NCI-H69 (cell line): ENCODE measurements at places on chromosomes 12 and 14.

DNA sequence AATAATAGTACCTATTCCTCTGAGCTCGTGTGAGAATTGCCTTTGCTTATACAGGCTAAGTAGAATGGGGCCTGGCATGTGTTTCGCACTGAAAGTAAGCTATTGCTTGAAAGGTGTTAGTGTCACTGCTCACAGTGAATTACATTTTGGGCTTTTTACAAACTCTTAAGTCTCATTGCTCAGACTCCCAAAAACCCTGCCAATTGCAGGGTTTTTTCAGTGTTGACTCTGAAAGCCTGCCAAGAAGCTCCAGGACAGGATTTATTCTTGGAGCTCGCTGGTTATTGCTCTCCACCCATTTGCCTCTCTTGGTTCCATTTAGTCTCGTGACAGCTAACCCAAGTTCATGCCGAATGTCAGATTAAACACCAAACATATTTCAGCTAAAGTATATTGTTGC, 39.8 kb downstream of the NOPCHAP1 start:
- peak; percentile 81 for DNase-seq

DNA sequence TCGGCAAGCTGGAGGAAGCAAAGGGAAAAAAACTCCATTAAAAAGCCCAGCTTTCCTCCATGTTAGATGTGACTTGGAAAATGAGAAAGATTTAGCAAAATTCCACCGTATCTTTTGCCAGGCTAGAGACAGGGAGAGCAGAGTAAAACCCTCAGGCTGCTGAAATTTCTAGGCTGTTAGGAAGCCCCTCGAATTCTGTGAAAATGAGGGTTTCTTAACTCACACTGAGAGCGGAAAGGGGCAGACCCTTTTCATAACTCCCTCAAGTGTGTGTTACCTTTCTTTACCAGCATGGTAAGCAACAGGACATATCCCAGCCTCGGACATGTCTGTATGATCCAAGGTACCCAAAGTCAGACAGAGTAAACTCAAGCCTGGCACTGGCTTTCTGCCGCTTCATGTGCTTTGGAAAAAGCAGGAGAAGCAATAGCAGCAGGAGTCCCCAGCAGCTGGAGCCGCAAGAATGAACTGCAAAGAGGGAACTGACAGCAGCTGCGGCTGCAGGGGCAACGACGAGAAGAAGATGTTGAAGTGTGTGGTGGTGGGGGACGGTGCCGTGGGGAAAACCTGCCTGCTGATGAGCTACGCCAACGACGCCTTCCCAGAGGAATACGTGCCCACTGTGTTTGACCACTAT, at the start of gene RHOJ:
TSS of gene RHOJ (plus strand) at position 37 of the 637 bp plus-strand sequence. CDS start at position 464, 427 bp downstream.
- peak; percentile 90 for DNase-seq

- no peak for DNase-seq
Observed at GRCh38 chr12:53530920-53531319, 23.6 kb upstream of the NPFF start.

- peak; percentile 41 for DNase-seq
Observed at GRCh38 chr12:122944605-122945592, 21.4 kb downstream of the ABCB9 start.

DNA sequence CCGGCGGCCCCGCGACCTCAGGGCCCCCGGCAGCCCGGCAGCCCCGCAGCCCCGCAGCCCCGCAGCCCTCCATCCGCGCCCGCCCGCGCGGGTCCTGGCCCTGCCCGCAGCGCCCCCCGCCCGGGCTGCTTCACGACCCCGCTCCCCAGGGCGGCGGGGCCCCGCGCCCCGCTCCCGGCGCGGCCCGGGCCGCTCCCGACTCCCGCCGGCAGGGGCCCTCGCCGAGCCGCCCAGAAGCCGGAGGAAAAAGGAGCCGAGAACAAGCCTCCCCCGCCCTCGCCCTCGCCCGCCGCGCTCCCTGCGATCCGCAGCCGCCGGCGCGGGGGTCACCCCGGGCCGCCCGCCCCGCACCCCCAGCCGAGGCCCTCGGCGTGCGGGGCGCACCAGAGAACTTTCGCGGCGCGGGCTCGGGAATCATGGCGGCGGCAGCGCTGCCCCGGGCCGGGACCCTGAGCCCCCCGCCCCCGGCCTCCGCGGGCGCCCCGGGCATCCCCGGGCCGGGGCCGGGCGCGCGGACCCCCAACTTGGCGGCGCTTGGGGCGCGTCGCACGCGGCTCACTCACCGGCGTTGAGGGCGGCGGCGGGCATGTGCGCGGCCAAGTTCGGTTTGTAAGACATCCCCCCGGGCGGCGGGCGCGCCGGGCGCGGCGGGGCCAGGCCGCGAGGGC, 521 bp downstream of the CDK2AP1 start:
- DNase-seq: peak; percentile 83

DNA sequence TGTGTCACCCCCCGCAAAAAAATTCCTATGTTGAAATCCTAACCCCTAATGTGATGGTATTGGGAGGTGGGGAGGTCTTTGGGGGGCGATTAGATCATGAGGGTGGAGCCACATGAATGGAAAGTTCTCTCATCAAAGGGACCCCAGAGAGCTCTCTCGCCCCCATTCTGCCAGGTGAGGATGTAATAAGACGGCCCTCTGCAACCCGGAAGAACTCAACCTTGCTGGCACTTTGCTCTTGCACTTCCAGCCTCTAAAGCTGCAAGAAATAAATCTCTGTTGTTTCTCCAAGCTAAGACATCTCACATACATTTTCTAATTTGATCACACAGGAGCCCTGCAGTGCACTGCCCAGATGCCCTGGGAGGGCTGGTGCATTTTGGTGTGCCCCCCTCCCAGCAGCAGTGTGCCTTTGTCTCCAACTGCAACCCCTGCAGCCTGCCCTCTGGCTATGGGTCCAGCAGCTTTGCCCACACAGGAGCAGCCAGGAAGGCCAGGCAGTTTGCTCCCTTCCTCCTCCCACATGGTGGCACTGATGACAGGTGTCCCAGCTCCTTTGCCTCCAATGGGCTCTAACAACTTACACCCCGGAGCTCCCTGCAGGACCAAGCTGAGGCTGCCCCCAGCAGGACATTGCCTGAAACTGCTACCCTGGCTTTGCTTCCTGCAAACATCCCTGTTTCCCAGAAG, 59.3 kb downstream of the C14orf132 start:
- peak; percentile 95 for DNase-seq

DNA sequence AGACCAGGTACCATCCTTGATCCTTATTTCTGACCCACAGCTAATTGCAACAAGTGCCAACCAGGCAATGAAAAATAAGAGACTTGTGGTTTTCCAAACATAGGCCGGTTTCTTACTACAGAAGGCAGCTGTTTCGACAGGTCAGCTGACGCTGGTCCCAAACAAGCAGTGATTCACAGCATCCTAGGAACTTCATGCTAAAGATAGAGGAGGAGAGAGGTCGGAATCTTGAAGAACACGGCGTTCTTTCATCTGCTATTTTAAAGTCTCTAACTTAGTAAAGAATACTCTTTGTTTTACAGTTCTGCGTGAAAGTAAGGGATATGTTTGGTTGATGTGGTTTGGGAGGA, 28.1 kb upstream of the ADGRD1 start:
- DNase-seq: no peak

GRCh38 chr12:70785896-70786295, 134.6 kb downstream of the PTPRR start:
- DNase-seq: no peak

- DNase-seq: no peak
Observed at GRCh38 chr12:51036279-51036678, 10.1 kb upstream of the SLC11A2 start.

DNA sequence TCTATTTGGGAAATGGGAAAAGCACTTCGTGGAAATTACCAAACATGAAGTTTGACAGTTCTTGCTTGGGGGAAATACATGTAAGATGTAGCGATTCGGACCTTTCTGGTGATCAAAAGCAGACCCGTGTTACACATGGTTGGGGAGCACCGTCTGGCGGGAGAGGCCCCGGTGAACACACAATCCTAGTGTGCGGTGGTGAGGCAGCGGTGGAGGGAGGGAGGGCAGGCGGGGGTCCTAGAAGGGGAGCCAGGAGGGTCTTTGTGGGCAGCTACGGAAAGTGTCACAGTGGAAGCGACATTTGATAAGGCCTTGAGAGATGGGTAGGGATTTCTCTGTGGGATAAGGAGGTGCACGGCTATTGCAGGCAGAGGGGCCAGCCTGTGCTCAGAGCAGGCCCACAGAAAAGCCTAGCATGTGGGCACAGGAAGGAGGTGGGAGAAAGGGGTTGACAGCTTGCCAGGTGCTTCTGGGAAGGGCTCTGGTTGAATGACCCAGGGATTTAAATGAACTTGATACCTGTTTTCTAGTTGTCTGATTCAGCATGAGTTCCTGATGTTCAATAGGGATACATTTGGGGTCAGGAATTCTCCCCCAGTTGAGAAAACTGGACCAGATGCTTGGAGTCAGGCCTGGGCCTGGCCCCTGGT, 7.2 kb downstream of the MVK start:
- peak; percentile 42 for DNase-seq

- no peak for DNase-seq
Observed at GRCh38 chr12:132754160-132754932, 7.3 kb downstream of the ANKLE2 start.

GRCh38 chr12:122966743-122967550, 684 bp upstream of the ABCB9 start:
- no peak for DNase-seq

DNA sequence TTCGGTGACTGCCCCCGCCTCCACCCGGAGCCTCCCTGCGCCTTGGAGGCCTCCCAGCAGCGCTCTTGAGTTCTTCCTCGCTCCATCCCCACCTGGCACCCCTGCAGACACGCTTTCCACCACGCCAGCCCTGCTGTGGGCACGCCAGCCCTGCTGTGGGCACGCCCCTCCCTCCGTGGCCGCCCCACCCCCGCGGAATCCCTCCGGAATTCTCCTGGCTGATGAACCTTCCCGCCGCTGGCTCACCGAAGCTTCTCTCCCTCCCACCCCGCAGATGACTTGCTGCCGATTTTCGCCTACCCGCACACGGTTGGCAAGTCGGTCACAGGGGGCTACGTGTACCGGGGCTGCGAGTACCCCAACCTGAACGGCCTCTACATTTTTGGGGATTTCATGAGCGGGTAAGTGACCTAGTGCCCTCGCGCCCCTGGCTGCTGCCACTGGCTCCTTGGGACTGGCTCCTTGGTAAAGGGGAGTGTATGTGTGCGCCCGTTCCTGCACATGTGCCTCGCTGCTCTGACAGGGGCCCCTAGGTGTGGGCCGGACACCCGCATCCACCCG, 15.2 kb downstream of the HHIPL1 start:
- no peak for DNase-seq

- no peak for DNase-seq
Observed at GRCh38 chr12:55043542-55043941, 23.8 kb downstream of the NEUROD4 start.

DNA sequence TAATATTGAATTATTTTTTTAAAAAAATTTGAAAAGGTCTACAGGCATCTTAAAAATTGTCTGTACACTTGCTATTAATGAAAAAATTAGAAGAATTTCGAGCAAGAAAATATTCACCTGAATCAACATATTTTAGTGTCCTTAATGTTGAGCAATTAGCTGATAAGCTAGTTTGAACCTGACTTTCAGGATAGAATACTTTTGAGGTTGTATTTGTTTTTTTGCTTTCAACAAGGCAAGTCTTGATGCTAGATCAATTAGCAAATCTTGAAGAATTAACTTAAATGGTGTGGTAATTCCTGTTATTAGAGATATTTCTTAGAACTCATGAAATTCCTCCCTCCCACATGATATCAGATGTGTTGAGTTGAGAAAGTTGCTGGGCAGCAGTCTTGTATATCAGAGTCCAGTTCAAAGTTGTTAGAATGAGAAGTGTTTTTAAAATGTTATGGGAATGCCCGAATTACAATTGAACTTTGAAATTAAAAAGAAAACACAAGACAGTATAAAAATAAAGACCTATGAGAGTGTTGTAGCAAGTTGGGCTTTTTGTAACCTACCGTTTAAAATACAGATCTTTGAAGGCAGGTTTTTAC, 119.2 kb downstream of the TRMT5 start:
- no peak for DNase-seq

- DNase-seq: no peak
Observed at GRCh38 chr14:41423503-41423902, 183.2 kb upstream of the LRFN5 start.

- no peak for DNase-seq
Observed at GRCh38 chr12:119630223-119630780, 36.7 kb downstream of the TMEM233 start.

DNA sequence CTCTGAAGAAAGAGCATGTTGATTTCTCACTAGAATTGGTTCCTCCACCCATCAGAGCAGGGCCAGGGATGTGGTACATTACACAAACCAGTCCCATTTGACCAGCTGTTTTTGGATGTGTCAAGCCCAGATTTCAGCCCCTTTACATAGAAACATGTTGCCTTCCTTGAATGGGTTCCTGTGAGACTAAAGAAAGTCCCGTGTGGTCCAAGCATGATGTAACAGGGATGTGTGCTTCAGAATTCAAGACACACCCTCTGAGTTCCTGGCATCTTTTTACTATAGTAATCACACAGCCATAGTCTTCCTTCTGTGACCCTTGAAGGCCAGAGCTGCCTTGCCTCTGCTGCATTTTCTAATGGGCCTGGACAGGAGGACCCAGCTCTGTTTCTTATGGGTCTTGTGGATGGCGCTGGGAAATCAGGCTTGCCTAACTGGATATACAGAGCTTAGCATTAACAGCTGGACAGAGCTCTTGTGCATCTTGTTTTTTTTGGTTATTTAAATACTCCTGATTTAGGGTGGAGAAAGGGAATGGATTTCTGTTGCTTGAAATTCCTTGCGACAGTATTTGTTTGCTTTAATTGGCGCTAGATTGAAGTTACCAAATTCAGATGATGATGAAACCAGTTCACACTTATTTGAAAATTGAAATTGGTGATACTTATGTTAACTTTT, 341.0 kb downstream of the ZFP36L1 start:
- DNase-seq: no peak

- DNase-seq: no peak
Observed at GRCh38 chr14:70064136-70064865, 124.5 kb downstream of the SLC8A3 start.

- DNase-seq: peak; percentile 87
Observed at GRCh38 chr14:50060871-50061663, 55.3 kb downstream of the VCPKMT start.

DNA sequence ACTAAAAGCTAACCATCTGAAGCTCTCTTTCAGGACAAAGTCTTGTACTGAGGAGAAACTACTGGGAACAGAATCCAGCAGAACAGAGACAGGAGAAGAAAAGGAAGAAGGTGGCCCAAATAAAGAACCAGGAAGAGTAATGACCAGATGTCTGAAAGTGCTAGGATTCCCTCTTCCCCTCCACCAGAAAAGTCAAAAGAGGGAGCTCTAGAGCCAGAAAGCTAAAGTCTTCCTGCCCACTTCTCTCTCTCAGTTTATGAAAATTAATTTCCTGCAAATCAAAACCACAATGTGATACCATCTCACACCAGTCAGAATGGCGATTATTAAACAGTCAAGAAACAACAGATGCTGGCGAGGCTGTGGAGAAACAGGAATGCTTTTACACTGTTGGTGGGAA, 47.2 kb downstream of the SPPL3 start:
- peak; percentile 33 for DNase-seq

GRCh38 chr14:34676516-34677211, 37.7 kb downstream of the CFL2 start:
- peak; percentile 89 for DNase-seq

DNA sequence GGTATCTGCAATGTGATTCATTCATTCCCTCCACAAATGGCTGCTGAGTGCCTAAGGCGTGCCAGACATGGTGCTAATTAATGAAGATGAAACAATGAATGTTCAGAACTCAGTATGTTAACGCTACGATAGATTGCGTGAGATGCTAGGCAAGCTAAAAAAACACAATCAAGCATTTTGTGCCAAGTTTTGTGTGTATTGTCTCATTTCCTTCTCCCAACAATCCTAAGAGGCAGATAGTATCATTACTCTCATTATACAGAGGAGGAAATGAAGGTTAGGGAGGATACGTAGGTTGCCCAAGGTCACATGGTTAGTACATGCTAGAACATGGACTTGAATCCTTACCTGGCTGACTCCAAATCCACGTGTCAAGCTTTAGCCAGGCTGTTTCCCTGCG, 264.4 kb downstream of the EFCAB11 start:
- no peak for DNase-seq
